Erythroblast (primary cell): ENCODE measurements at places on chromosomes 2 and 18.

- no peak for DNase-seq
Observed at GRCh38 chr2:56474412-56475158, 290.8 kb downstream of the CCDC85A start.

DNA sequence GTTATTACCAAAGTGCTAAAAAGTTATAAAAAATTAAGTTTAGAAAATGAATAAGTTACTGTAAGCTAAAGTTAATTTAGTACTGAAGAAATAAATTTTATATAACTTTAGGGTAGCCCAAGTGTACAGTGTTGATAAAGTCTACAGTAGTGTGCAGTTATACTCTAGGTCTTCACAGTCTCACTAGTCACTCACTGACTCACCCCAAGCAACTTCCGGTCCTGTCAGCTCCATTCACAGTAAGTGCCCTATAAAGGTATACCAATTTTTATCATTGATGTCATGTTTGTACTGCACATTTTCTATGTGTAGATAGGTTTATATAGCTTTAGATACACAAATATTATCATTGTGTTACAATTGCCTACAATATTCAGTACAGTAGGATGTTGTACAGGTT, 518.3 kb upstream of the PIK3C3 start:
- no peak for DNase-seq

DNA sequence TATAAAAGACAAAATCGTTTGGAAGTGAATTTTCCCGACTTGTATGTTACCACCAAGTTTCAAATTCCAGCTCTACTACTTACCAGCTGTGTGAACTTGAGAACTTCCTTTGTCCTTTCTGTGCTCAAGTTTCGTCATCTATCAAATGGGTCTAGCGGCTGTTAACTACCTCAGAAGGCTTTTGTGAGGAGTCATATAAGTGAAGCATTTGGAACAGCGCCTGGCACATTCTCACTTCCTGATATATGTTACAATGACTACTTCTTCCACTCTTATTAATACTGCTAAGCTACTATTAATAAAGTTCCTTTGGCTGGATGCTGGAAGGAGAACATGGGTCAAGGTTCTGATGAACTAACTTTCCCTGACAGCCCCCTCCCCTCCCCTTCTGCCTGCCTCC, 104.5 kb downstream of the MEIS1 start:
- DNase-seq = no peak

GRCh38 chr2:9332136-9332852, 91.0 kb downstream of the ITGB1BP1 start:
- DNase-seq = no peak

- DNase-seq = no peak
Observed at GRCh38 chr18:75923169-75923568, 495.7 kb upstream of the SMIM21 start.

- no peak for DNase-seq
Observed at GRCh38 chr18:79615586-79615985, 64.0 kb upstream of the CTDP1 start.

- no peak for DNase-seq
Observed at GRCh38 chr18:5584746-5585417, 41.1 kb upstream of the EPB41L3 start.

GRCh38 chr2:101478181-101479001, 3.5 kb upstream of the RFX8 start:
- no peak for DNase-seq

DNA sequence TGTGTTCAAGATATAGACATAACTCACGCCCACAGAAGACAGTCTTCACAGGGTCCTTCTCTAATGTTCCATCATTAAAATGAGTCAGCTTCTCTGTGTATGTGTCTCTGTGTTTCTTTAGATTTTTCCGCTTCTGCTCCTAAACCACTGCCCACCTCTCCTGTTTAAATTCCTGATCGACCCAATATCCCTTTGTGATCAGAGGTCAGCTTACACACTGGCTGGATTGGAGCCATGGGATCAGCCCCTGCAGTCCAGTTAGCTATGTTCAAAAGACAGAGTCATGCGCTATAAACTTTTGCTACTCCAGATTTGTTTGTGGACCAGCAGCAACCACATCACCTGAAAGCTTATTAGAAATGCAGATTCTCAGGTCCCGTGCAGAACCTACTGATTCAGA, 229.2 kb downstream of the C1D start:
- no peak for DNase-seq

DNA sequence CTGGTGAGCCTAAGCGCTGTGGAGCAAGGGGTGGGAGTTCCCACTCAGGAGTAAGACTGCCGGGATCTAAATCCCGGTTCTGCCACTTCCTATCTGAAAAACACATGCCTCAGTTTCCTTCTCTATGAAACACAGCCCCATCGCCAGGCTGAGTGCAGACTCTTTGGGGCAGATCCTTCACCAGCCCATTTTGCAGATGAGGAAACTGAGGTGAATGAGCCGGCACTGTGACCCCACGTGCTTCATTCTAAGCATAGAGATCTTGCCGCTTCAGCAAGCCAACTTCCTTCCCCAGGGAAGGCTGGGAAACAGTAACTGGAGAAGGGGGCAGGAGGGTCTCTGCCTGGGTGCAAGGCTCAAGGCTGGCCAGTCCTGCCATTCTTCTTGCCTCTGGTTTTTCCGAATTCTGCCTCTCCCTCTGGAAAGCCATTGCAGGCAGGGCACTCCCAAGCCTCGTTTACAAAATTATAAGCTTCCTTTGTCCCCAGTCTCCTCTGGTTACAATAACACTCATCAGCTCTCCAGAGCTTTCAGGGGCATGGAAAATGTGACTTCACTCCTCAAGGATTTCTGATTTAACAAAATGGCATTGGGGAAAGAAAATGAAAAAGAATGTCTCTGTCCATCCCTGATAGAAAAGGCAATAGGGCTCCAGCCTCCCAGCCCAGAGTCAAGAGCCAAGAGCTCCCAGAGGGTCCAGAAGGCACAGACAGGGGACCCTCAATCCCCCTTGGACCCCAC, 249.2 kb downstream of the TNS1 start:
- no peak for DNase-seq

DNA sequence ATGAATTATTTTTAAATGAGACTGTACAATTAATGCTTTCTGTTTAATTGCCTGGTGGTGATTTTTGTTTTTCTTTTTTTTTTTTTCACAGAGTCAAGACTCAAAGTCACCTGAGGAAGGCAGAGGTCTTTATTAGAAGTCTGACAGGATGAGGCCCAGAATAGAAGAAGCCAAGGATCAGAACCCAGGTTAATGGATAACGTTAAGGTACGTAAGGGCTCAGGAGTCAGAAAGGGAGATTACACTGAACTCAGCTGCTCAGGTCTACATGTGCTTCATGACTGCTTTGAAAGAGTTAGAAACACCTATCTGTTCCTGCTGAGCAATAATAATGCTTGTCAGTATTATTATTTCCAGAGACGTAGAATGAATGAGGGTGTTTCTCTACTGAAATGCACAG, 196.5 kb downstream of the LRATD1 start:
- DNase-seq = no peak

GRCh38 chr2:166516712-166517303, 22.8 kb upstream of the SCN7A start:
- DNase-seq = peak; percentile 15

DNA sequence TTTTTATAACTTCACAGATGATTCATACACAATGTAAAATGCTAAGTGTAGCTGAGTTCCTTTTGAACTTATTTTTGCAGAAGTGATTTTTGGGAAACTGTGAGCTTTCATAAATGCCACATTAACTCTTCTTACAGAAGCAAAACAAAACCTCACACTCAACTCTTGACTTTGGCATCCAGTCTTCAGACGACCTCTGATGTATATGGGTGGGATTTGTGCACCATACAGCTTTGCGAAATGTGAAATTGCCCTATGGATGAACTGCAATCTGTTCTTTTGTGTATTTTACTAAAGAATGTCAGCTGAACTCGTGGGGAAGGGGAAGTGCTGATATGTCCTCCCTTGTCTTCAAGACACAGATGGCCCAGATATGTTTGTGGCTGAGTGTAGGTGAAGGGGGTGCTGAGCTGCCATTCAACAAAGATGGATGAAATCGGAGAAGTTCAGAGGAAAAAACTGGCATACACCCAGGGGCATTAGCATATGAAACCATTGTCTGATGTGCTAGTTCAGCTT, 218.3 kb downstream of the PTGR3 start:
- no peak for DNase-seq

DNA sequence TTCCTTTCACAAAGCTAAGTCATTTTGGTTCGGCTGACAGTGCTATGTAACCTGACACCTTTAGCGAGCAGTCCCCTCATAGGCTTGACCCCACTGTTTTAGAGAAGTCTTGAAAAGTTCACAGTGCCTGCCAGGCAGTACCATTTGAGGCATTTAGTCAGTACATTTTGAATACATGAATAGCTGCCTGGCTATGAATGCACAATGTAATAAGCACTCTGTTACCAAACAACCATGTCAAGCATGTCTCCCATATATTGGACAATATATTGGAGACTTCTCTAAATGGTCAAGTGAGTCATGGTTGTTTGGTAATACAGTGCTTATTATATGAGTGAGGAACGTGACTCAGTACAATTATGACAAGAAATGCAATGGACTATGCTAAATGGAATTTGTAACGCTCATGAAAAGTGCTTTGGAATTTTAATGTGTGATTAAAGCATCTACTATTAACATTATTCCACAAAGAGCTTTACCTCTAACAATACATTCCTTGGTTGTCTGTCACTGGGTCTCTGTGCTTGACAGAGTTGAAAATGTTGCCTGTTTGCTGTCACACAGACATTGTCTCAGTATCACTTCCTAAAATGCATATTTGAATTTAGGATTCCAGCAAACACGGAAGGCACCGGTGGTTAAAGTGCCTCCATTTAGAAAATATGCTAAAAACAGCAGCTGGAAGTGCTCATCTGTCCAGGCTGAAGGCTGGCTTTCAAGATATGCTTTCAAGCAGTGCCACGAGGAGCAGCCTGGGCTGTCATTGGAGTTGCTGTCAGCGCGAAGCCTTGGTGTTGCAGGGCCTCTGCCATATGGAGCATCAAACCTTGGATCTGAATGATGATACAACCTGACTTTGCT, 458.6 kb downstream of the FBXO15 start:
- no peak for DNase-seq

- no peak for DNase-seq
Observed at GRCh38 chr2:28346587-28346986, 46.1 kb upstream of the FOSL2 start.

- peak; percentile 4 for DNase-seq
Observed at GRCh38 chr2:54422072-54422581, 34.0 kb upstream of the SPTBN1 start.

GRCh38 chr2:105893011-105893995, 148.6 kb downstream of the NCK2 start:
- no peak for DNase-seq

DNA sequence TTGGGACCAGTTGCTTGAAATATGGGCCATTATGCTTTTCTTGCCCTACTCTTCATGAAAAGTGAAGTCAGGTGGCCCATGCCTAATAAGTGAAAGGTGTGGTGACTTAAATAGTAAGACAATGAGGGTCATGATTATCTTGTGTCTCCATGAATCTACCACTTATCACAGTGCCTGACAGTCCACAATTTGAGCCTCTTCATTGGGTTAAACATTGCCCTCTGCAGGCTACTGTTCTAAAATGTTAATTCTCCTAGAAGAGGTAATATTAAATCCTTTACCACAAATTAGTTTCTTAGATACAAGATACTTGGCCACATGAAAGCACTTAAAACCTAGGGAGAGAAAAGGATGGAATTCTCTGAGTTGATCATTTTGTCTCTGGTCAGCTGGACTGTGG, 4.0 kb downstream of the EGR4 start:
- DNase-seq = no peak
